Left renal cortex interstitium (tissue), 4 donors: ENCODE measurements at places on chromosomes 11 and 22. TPM values are rescaled to one million over a fixed set of nuclear protein-coding genes. Genes with fewer than 3 reads are reported as not detected.

PTS gene
- polyA plus RNA-seq = 60.1 TPM

DCHS1 gene
- 42.3 TPM for polyA plus RNA-seq

NCR3LG1 gene
- 1.7 TPM for polyA plus RNA-seq

FOLR2 gene
- polyA plus RNA-seq = 10.6 TPM

KCNJ1 gene
- 127 TPM for polyA plus RNA-seq

GGTLC2 gene
- polyA plus RNA-seq = 0.46 TPM

OTOG gene
- 0.17 TPM for polyA plus RNA-seq

CASP1 gene
- 3.4 TPM for polyA plus RNA-seq

KDM4D gene
- 1.9 TPM for polyA plus RNA-seq

TRIM48 gene
- polyA plus RNA-seq = not detected

ALDH3B2 gene
- 5.4 TPM for polyA plus RNA-seq

PHLDA2 gene
- 1.6 TPM for polyA plus RNA-seq

ROBO4 gene
- 25.4 TPM for polyA plus RNA-seq

INPP5J gene
- polyA plus RNA-seq = 5.1 TPM

CARD18 gene
- not detected for polyA plus RNA-seq

C11orf97 gene
- 0.30 TPM for polyA plus RNA-seq

GRAP2 gene
- 1.3 TPM for polyA plus RNA-seq

FOXRED2 gene
- 28.4 TPM for polyA plus RNA-seq

PLAAT2 gene
- not detected for polyA plus RNA-seq
